ENCODE measurements at places on chromosomes 1 and 21.

DNA sequence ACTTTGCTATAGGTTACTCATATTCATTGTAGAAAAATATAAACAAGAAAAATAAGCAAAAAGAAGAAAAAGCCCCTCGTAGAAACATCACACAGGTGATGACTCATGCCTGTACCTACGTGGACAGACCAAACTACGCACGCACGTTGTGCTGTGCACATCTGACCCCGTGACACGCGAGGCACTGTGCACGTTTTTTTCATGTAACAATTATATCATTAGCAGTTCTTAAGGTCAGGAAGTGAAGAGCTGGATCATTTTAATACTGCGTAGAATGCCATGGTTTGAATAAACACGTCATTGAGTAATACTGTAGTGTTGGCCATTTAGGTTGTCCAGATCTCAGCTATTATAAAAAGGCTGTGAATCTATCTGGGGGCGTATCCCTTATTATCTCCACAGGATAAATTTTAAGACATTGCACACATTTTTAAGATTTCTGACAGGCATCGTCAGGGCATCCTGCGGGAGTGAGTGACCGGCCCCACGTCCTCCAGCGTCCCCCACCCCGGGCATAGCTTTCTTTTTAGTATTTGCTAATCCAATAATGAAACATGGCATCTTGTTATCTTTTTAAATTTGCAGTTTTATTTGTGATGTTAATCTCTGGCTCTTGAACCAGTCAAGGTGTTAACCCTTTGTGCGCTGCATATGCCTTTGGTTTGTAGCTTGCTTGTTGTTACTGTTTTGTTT, 23.4 kb upstream of the ADARB1 start:
- no peak for DNase-seq

- DNase-seq: no peak
Measured at GRCh38 chr1:235017719-235018118, 110.9 kb downstream of the TOMM20 start.

- DNase-seq: no peak
Measured at GRCh38 chr1:50846224-50846839, 113.7 kb downstream of the FAF1 start.

GRCh38 chr1:20126806-20127440, 7.6 kb upstream of the PLA2G2D start:
- no peak for DNase-seq

- DNase-seq: no peak
Measured at GRCh38 chr21:44442266-44443125, 12.8 kb upstream of the LRRC3 start.

- DNase-seq: no peak
Measured at GRCh38 chr1:157490467-157491165, 61.7 kb downstream of the FCRL5 start.

DNA sequence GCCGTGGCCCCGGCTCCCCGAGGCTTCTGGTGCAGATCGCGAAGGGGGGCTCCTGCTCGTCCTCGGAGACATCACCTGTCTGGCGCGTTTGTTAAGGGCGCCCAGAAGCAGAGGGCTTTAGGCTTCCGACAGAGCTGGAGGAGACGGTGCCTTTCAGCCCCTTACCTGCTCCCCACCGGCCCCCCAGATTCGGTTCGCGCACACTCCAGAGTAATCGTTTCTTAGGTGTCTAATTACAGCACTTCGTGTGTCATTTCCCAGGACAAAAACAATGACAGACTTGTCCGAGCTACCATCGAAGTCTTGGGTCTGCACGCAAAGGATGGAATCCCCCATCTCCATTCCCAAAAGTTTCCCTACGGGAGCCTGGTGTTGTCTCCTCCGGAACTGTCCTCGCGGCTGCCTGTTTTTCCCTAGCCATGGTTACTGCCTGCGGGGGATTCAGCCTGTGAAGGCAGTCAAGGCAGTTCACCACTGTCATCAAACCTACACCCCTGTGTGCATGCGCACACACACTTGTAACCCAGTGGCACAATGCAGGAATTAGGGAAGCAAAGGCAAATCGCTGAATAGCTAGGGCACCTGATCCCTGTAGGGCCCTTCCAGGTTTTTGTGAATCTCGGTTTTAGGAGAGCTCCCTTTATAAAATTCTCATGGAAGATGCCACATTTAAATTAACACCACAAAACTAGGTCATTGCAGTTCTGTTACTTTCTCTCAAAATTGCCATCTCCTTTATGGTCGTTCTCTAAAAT, 738 bp upstream of the CDC42BPA start:
- no peak for DNase-seq

- DNase-seq: no peak
Measured at GRCh38 chr1:71733121-71733520, 549.2 kb downstream of the NEGR1 start.

GRCh38 chr1:103997631-103998030, 247.9 kb downstream of the AMY1C start:
- no peak for DNase-seq

DNA sequence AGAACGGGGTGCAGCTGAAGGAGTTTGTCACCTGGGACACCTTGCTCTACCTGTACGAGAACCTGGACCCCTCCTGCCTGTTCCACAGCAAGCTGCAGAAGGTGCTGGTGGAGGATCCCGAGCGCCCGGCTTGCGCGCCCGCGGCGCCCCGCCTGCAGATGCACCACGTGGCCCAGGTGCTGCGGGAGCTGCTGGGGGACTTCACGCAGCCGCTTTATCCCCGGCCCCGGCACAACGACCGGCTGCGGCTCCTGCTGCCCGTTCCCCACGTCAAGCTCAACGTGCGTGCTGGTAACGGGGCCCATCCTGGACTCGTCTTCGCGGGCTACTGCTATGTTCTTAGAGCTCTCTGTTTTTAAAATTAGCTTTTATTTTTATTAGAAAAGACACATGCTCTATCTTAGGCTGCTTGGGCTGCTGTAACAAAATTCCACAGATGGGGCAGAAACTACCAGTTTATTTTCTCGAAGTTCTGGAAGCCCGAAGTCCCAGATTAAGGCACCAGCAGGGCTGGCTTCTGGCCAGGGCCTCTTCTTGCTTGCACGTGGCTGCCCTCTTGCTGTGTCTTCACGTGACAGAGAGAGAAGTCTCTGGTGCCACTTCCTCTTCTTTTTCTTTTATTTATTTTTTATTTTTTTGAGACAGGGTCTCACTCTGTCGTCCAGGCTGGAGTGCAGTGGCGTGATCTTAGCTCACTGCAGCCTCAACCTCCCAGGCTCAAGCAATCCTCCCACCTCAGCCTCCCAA, 38.1 kb downstream of the TRPM2 start:
- DNase-seq: no peak

DNA sequence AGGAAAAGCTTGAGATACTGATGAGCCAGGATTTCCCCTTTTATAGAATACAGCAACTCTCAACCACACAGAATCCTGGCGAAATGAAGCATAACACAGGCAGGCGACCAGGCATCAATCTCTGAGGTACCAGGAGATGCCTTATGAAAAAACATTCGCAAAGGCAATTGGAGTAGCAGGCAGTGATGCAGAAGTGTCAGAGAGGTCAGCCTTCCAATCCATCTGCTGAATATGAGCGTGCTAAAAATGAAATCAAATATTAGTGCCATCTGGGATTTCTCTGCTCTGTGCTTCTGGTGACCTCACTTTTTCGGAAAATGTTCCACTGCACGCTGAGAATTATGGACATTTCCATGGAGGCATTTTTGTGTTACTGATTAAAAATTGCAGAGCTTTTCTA, 258.8 kb downstream of the VAV3 start:
- DNase-seq: no peak

GRCh38 chr1:1319646-1319941, 4.9 kb downstream of the INTS11 start:
- DNase-seq: no peak

- DNase-seq: no peak
Measured at GRCh38 chr1:119219711-119220110, 79.3 kb upstream of the WARS2 start.

DNA sequence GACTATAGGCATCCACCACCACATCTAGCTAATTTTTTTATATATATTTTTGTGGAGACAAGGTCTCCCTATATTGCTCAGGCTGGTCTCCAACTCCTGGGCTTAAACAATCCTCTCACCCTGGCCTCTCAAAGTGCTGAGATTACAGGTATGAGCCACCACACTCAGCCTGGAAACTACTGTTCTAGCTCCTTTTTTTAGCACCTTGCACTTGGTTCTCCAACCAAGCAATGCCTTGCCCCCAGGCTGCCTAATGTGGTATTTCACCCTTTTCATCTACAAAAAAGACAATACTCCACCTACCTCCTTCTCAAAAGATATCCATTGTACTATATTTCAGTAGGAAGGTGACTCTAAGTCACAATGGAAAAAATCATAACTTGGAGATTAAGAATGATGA, 6.7 kb downstream of the ARNT start:
- no peak for DNase-seq

- no peak for DNase-seq
Measured at GRCh38 chr1:228001738-228002535, 4.9 kb upstream of the WNT3A start.

DNA sequence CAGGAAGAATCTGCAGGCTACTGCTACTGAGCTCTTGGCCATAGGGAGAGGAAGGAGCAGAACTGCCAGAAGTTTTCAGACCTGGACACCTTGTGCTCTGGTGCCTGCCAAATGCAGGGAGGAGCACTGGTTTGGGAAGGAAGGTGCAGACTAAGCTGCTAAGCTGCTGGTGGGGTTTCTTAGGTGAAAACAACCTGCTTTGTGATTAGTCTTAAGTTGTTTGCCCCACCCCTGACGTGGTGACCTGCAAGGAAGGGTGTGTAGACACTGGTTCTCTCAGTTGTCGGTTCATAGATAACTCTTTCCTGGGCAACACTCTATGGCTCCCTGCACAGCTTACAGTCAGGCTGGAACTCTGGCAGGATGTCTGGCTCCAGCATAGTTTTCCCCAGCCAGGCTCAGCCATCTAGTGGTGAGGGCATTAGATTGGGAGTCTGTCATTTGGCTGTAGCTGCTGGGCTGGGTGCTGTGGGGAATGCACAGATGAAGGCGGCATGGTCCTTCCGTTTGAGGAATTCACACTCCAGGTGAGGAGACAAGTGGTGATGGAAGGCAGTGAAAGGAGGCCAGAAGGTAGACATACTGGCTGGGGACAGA, 10.3 kb upstream of the S100A10 start:
- no peak for DNase-seq

- no peak for DNase-seq
Measured at GRCh38 chr1:205510308-205510950, 6.0 kb downstream of the CDK18 start.

GRCh38 chr1:26336477-26337205, 17.3 kb downstream of the CRYBG2 start:
- DNase-seq: peak; percentile 66

DNA sequence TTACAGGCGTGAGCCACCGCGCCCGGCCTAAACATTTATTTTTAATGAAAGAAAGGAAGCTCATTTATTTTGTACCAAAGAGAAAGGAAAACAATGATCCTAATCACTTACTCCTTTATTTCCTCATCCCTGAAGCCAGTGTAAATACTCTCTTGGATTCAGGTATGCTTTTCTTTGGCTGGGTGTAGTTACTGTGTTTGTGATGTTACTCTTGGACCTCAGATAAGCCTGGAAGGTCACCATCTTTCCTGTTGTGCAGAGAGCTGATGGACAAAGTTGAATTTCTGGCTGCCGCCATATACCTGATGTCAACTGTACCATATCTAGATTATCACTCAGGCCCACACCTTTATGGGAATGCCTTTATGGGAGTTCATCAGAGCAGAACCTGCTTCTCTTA, 35.4 kb upstream of the FOXE3 start:
- DNase-seq: no peak

GRCh38 chr21:31713973-31714740, 17.8 kb downstream of the SCAF4 start:
- DNase-seq: no peak

GRCh38 chr21:35138665-35139381, 89.7 kb upstream of the RUNX1 start:
- peak; percentile 12 for DNase-seq

DNA sequence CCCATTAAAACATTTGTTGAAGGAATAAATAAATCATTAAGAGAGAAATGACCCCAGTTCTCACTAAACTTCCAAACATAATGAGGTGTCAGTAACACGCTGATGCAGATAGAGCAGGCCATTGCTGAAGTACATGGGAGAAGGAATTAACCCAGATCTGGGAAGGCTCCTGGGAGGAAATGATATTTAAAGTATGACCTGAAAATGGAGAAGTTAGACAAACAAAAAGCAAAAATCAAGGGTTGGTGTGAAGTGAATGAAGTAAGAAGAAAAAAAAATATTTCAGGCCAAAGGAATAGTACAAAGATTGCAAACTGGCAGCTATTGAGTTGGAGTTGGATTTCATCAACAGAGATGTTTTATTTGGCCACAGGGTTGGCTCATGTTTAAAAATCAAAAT, 71.4 kb downstream of the RGS2 start:
- DNase-seq: no peak

GRCh38 chr1:155167166-155168104, 5.7 kb downstream of the KRTCAP2 start:
- DNase-seq: peak; percentile 55

GRCh38 chr1:1794999-1795398, 16.7 kb upstream of the NADK start:
- DNase-seq: no peak

- DNase-seq: peak; percentile 55
Measured at GRCh38 chr1:22039594-22040285, 12.8 kb upstream of the CDC42 start.

GRCh38 chr1:234609691-234610042, 311 bp downstream of the IRF2BP2 start:
- no peak for DNase-seq

DNA sequence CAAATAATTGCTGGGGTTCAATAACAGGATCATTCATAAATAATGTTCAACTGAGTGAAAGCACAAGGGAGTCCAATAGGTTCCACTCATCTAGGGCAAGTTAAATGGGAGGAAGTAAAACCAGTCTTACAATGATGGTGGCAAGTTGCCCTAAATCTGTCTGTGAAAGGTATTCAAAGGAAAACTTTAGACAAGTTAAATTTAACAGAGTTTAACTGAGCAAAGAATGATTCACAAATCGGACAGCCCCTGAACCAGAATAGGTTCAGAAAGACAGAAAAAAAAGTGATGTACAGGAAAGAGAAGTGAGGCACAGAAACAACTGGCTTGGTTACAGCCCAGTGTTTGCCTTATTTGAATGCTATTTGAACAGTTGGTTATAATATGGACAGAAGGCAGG, 183.5 kb upstream of the ADGRL4 start:
- no peak for DNase-seq

DNA sequence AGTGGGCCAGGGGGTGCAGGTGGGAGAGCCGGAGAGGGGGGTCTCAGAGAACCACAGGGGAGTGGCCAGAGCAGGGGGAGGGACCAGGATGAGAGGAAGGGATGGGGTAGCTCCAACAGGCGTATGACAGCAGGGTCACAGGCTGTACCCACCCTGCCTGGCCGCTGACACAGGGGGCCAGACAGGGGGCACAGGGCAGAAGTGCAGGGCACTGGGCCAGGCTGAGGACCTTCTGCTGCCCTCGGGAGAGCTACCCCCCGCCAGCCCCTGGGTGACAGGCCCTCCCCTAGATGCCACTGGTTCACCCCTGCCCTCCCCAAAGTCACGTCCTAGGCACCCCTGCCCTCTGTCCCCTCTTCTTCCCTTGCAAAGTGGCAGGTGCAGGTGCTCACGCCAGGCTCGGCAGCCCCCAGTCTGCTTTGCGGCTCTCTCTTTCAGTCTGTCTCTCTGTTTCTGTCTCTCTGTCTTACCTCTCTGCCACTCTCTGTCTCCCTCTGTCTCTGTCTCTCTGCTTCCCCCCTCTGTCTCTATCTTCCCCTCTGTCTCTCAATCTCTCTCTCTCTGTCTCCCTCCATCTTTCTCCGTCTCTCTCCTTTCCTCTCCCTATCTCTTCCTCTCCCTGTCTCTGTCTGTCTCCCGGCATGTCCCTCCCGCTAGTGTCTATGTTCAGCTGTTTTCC, 48.5 kb downstream of the WNT9A start:
- DNase-seq: no peak
